ENCODE measurements at places on chromosomes 7 and 10.

DNA sequence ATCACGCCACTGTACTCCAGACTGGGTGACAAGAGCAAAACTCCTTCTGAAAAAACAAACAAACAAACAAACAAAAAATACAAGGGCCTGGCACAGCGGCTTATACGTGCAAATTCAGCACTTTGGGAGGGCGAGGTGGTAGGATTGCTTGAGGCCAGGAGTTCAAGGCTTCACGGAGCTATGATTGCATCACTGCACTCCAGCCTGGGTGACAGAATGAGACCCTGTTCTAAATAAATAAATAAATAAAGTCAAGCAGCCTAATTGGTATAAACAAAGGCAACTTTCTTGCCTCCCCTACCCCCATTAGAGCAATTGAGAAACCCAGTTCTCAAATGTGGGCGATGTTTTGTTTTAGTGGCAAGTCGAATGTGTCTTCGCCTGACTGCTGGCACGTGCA is 26.3 kb upstream of the KPNA7 start:
- no peak for DNase-seq

DNA sequence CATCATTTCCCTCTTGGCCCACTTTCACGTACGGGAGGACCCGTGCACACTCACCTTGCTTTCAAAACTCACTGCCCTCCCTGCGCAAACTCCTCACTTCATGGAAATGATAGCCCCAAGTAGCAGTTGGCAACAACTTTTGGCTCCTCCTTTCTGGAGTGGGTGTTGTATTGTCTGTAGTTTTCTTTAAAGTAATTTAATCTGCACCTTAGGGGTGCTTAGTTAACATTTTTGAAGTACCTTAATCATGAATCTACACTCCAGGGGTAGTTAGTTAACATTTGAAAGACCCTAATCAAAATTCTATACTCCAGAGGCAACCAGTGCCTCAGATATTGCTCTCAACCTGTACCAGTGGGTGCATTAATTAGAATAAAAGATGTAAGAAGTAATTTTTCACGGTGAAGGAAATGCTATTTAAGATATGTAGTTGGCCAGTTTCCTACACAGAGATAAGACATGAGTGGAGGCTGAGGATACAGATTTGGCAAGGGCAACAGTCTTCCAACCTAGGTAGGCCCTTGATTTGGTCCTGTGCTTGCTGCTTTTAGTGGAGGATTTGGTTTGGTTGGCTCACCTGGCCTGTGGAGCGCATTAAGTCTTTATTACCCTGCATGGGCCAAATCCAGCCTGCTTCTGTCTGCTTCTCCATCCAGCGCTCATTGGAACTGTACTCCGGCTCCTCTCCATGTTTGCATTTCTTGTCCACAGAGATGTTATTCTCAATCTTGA is 93.0 kb downstream of the EXOC4 start:
- no peak for DNase-seq

- peak; percentile 85 for DNase-seq
Observed at GRCh38 chr10:93482145-93482834, at the start of gene MYOF. TSS of gene MYOF (minus strand) at chr10:93482334. CDS start at chr10:93482194, 140 bp downstream.

GRCh38 chr7:98341106-98341505 is 59.6 kb downstream of the BRI3 start:
- no peak for DNase-seq
